ENCODE measurements at places on chromosomes 1 and 21.

- no peak for DNase-seq
Measured at GRCh38 chr1:221672239-221672645, 69.6 kb downstream of the DUSP10 start.

GRCh38 chr1:172724765-172725613, 66.1 kb downstream of the FASLG start:
- DNase-seq: no peak

DNA sequence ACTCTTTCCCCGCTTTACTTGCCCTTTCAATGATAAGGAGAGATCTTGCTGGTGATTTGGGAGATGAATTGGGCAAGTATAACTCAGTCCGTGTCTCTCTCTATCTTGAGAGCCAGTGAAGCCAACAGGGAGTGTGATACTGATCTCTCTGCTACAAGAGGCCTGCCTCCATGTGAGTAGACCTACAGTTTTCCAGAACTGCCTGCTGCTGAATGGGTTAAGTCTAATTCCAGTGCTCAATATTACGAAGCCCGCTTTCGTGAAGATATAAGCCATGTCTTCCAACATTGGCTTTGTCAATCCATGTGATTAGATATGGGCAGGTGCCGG, 92.6 kb downstream of the ADCY10 start:
- no peak for DNase-seq

GRCh38 chr1:47584249-47584648, 146.4 kb downstream of the FOXD2 start:
- no peak for DNase-seq

GRCh38 chr1:48725341-48726046, 51.2 kb downstream of the BEND5 start:
- DNase-seq: no peak

- no peak for DNase-seq
Measured at GRCh38 chr1:208031316-208031931, 120.5 kb upstream of the CD34 start.

- DNase-seq: no peak
Measured at GRCh38 chr1:87151500-87152421, 176.9 kb upstream of the LMO4 start.

DNA sequence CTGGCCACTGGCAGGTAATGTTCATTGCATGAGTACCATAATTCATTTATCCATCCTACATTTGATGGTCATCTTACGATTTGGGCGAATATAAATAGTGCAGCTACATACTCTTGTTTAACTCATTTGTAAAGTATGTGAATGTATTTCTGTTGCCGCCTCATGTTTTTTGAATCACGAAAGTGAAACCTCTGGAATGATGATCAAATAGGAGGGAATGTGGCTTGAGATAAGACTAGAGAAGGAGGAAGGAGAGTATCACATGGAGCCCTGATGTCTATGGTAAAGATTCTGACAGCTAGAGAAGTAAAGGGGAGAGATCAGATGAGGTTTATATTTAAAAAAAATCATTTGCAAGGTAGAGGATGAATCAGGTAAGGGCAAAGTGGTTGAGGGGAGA, 8.0 kb downstream of the MRPS14 start:
- DNase-seq: no peak

DNA sequence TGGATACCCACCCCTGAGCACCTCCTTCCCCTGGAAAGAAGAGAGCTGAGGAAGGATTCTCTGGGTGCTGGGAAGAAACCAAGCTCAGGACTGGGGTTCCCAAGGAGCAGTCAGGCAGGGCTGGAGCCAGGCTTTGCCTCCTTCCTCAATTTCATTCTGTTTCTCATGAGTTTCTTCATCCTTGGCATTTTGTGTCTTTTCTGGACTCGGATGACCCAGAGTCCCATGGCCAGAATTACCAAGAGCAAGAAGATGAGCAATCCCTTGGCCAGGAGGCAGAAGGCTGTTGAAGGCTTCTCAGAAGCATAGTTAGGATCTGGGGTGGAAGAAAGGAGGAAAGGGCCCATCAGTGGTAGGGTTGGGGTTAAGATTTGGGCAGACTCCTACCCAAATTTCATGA, 2.5 kb downstream of the SLAMF9 start:
- DNase-seq: no peak

- DNase-seq: no peak
Measured at GRCh38 chr1:117176579-117176978, 34.1 kb downstream of the VTCN1 start.

GRCh38 chr1:21573475-21573874, 64.3 kb downstream of the ALPL start:
- no peak for DNase-seq

DNA sequence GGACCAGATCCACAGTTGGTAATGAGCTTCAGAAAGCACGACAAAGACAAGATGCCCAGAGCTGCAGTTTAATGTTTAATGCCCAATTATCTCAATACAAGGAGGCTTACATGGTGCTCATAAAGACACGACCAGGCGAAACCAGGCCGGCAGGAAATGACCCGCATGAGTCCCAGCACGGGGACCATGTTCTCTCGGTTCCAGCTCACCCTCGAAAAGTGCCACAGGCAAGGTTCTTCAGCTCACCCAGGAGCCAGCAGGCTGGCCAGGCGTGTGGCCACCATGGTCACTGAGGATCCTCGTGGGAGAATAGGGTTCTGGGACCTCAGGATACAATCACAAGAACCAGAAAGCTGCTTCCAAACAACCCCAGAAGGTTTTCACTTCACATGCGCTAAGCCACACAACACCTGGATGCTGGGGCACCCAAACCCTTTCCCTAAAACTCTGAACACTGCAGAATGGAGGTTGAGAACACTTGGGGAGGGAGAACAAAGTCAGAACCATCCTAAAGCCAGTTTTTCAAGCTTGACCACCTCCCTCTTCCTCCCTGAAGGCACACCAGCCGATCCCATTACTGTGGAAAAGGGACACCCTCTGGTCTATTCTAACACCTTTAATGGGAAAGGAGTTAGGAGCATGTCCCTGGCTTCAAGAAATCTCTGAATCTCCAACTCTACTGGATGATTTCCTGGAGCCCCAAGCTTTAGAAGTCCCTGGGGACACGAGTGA, 22.6 kb upstream of the ASAP3 start:
- no peak for DNase-seq

- no peak for DNase-seq
Measured at GRCh38 chr1:62288224-62288623, 31.0 kb downstream of the KANK4 start.

DNA sequence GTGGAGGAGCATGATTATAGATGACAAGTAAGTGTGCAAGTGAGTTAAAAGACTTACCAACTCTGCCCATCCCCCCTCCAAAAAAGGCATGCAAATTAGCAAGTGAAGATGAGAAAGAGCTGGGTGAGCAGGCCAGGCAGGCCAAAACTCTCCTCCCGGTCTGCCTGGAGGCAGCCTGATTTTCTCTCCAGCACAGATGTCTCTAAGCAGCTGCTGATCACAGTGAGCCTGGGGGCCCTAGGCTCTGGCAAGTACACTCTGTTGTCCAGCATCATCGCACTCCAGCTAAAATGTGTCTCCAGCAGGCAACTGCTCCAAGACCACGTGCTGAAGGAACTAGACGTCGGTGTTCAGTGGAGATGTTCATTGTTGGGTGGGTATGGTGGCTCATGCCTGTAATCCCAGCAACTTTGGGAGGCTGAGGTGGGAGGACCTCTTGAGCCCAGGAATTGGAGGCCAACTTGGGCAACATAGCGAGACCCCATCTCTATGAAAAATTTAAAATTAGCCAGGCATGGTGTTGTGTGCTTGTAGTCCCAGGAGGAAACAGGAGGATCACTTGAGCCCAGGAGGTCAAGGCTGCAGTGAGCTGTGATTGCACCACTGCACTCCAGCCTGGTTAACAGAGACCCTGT, 56.7 kb upstream of the PUM1 start:
- no peak for DNase-seq

DNA sequence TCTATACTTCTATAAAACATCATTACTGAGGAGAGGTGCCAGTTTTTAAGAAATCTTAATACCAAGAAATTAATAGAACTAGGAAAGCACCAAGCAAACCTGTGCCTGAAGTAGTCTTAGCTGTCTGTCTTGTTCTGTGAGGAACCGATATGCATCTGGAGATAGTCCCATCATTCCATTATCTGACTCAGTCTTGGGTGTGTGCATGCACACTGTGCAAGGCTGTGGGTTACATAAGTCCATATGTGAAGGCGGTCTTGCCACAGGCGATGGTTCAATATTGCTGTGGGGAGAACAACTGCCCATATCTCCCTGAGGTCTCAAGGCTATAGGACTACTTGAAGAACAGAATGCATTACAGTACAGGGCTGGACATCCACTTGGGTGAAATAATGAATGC, 33.8 kb downstream of the STIL start:
- no peak for DNase-seq

GRCh38 chr1:42928859-42929258, 29.8 kb downstream of the SLC2A1 start:
- no peak for DNase-seq
